ENCODE measurements at places on chromosomes 1 and 21.
A peak's percentile ranks its signal among the peaks of the same experiment; 100 is the strongest.

DNA sequence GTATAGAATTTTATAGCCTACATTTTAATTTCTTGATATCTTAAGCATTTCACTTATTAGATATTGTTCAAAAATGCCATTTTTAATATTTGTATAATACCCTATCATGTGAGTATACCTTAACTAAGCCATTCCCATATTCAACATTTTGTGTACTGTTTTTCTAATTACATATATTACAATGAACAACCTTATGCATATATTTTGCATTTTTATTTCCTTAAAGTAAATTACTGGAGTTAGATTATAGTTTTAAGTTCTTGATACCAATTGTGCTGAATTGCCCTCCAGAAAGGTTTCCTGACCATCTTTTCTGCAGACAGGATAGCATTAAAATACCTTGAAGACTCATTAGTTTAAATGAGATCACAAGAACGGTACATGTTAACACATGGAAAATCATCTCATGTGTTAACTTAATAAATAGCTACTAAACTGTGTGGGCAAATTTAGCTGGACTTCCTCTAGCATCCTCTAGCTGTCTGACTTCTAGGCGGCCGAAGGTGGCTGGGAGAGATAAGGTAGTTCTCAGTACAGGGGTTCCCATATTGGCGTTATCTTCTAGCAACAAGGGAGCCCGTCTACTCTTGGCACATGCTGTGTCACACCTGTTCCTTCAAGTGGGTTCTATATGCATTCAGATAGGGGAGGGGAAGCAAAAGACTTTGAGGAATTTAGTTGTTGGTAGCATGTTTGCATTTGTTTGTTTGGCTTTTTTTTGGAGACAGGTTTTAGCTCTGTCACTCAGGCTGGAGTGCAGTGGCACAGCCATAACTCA lies 8.9 kb downstream of the DCLRE1B start:
- no peak for DNase-seq

GRCh38 chr1:25906644-25907300 lies 553 bp upstream of the STMN1 start:
- no peak for DNase-seq

DNA sequence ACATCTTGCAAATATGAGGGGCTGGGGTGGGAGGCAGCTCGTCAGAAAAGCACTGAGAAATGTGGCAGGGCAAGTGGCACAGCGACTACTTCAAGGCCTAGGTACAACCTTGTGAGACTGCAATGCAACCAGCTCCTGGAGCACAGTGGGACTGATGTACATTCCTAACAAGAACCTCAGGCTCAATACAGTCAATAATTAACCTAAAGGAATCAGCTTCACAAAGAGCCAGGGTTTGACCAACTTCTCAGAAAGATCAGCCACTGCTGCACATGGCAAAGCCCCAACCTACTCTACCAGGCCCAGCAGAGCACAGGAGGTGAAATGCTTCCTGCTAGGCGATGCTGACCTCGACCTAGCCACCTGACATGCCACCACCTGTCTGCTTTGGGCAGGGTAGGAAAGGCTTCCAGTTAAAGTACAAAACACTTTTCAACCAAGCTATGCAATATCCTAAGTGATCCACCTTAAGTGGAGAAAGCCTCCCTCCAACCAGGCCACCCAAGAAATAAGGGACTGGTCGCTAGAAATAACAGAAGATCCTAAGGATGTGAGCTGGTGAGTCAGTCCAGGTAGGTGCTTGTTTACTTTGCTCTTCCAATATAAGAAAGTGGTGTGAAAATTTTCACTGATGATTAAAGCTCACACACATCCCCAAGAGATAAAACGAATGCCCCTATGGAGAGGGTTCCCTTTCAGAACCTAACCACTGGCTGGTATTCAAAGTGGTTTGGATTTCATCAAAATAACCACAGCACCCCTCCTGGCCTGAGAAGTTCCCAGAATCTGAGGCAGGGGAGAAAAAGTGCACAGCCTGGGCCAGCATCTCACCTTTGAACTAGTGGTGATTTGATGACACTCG lies 2.1 kb downstream of the RIPK4 start:
- no peak for DNase-seq

DNA sequence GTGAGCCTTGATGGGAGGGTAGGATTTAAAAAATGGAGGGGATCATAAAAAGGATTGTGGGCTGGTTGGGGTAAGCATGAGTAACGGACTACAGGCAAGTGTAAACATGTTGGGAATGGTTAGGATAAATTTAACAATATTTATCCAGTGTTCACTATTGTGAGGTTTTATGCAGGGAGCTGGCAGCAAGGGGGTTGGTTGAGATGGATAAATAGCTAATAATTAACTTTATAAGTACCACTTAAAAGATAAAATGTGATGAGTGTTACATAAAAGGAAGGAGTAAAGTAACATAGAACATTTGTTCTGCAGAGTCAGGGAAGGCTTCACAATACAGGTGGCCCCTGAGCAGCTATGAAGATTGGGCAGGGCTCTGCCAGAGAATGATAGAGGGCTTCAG lies 109.0 kb downstream of the NGF start:
- no peak for DNase-seq

GRCh38 chr21:44537930-44538911 lies 1.8 kb downstream of the KRTAP10-1 start:
- DNase-seq: no peak

- no peak for DNase-seq
These were observed 51.7 kb downstream of the SWT1 start for GRCh38 chr1:185208626-185209180.

DNA sequence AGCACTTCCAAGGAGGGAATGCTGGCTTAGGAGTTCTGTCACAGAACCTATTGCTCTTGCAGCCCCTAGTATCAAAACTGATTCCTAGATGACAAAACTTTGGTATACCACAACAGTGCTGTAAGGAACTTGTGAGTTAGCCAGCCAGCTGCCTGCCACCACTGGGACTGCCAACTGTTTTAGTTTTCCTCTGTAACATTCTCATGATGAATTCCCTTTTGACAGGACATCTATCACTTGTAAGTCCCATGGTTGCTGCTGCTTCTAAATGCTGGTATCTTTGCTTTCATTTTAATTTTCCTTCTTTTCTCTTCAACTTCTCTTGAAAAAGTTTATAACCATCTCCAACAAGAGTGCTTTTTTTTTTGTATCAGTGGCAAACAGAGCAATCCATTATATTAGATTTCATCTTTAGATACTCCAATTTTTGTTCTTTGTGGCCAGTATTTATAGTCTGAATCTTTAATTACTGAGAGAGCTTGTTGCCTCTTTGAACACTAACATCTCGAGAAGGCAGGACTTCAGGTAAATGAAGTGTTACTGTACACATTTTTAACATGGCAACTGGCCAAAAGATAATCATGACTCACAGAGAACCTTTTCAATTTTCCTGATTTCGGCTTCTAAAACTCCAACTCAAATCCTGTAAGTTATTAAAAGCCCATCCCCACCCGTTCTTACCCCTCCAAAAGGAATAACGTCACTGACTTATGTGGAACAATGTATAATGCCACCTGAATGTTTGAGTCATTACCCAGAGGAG lies 19.8 kb downstream of the DBT start:
- no peak for DNase-seq

- DNase-seq: peak; percentile 11
These were observed 165.0 kb downstream of the TRIM33 start for GRCh38 chr1:114345930-114346479.

DNA sequence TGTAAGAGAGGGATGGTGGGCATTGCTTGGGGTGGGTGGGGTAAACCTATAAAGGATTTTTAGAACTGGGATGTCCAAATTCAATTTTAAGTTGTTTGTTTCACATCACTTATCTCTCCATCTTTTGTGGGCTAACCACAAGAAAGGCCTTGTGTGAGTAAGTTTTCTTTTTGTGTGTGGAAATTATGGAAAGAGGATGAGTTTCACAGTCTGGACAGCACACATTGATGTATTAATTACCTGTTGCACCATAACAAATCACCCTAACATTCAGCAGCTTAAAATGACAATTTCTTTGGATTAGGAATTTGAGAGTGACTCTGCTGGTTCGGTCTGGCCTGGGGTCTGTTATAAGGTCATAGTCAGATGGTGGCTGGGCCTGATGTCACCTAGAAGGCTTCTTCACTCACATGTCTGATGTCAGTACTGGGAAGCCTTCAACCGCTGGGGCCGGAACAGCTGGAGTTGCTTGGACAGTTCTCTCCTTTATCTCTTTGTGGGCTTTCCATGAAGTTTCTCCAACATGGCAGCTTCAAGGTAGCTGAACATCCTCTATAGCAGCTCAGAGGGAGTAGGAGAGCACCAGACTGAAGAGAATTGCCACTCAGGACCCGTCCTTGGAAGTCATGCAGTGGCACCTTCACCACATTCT lies 2.0 kb upstream of the COL9A2 start:
- no peak for DNase-seq

GRCh38 chr1:10962483-10962882 lies 50.0 kb upstream of the TARDBP start:
- peak; percentile 39 for DNase-seq

DNA sequence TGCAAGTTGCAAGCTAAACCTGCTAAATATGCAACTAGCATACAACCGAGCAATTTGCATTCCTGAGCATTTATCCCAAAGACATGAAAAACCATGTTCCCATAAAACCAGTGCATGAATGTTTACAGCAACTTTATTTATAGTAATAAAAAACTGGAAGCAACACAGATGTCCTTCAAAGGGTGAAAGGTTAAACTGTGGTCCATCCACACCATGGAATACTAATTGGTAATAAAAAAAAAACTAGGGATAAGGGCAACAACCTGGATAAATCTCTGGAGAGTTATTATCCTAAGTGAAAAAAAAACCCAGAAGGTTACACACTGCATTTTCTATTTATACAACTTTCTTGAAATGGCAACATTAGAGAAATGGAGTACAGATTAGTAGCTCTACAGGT lies 474.1 kb downstream of the SMYD3 start:
- no peak for DNase-seq

- no peak for DNase-seq
These were observed 214.7 kb upstream of the NRIP1 start for GRCh38 chr21:15279482-15279881.

GRCh38 chr1:28241638-28242241 lies 5.8 kb downstream of the ATP5IF1 start:
- no peak for DNase-seq

GRCh38 chr1:152449661-152450060 lies 35.6 kb upstream of the CRNN start:
- no peak for DNase-seq

DNA sequence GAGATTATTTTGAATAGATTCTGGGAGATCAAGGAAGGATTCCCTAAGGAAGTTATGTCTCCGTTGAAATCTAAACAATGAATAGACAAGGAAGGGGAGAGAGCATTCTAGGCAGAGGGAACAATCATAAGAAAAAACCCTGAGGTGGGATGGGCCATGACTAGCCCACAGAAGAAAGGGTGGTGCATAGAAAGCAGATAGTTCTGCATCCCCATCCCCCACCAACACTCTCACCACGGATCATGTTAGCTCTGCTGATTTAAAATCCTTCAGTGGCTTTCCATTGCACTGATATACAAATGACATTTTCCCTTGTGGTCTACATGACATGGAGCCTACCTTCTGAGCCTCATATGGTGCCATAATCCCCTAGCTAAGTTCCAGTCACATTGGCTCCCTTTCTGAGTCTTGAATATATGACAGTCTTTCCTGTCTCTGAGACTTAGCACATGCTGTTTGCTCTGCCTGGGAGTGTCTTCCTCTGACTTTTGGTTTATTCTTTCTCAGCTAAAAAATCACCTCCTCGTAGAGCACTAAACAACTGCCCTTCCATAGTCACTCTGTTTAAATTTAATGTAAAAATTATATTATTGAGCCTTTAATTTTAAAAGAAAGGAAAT lies 15.2 kb downstream of the SCMH1 start:
- DNase-seq: peak; percentile 19

DNA sequence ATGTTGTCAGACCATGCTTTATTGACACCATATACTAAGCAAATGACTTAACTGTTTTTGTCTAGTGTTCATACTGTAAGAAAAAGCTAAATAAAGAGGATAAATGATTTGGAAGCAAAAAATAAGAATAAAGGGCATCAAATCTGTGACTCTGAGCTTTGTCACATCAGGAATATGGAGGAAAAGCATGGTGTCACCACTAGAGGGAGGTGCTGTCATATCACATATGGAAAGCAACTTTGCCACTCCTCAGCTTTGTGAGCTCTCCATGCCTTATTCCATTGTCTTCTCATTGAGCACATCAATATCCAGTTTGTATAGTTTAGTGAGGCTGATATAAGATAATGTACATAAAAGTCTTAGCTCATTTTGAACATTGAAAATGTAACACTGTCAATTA lies 20.8 kb upstream of the GBP1 start:
- no peak for DNase-seq

DNA sequence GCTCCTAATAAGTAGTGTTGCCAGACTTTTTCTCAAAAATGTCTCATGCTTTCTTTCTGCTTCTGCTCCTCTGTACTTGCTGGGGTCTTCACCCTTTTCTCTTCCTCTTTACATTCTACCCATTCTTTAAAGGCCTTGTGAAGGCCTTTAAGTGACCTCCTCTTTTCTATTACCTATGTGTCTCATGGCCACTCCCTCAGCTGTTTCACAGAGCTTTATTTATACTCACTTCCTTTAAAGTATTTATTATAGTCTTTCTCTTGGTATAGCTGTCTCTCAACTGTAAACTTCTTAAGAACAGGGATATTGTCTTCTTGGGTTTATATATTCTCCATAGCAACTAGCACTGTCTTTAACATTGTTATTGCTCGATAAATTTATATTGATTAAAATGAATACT lies 792 bp downstream of the GOLPH3L start:
- peak; percentile 43 for DNase-seq

DNA sequence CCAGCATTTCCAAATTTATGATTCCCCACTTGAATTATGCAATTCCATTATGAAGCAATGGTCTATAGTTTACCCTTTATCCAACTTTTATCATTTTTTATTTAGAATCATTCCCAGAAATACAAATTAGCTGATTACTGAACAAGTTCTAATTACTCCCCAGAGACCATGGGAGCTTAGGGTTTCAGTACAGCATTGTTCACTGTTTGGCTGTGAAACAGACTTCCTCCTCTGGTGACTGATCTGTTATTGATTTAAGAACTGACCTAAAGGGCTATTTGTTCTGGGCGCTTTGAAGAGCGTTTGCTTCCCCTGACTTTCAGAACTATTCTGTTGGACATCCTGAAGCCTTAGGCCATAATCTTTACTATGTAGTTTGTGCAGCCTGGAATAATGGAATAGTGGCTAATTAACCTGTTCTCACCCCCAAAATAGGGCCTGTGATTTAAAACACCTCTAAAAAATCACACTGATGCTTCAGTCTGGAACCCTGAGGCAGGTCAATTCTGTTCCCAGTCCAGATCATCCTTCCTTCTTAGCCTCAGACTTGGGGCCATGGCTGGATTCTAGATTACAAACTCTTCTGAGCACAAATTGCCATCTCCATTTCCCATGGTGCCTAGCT lies 58.7 kb downstream of the ALG14 start:
- DNase-seq: no peak

- DNase-seq: peak; percentile 28
These were observed 504 bp downstream of the H6PD start for GRCh38 chr1:9235096-9235459.

GRCh38 chr1:220818421-220819173 lies 31.9 kb downstream of the MTARC1 start:
- DNase-seq: no peak

GRCh38 chr1:76959556-76959955 lies 92.3 kb downstream of the ST6GALNAC5 start:
- no peak for DNase-seq

GRCh38 chr1:182910143-182910542 lies 42.8 kb downstream of the SHCBP1L start:
- DNase-seq: no peak

GRCh38 chr1:2642560-2643413 lies 10.0 kb upstream of the MMEL1 start:
- DNase-seq: peak; percentile 90
